T-helper 2 cell treated with Interferon-gamma antibody and Interleukin-4, amounts not matched to agents 5 μg/mL and 100 μg/mL, for 36 hours (primary cell): ENCODE measurements at places on chromosomes 4 and X.

GRCh38 chr4:14078326-14078725 lies 450.8 kb upstream of the BOD1L1 start:
- H3K27ac ChIP-seq: no peak overlapping the region
- no peaks in the 10 kb centered on the region for H3K27me3 ChIP-seq
- no peaks in the 10 kb centered on the region for H3K36me3 ChIP-seq
- H3K4me3 ChIP-seq: no peak overlapping the region
- H3K4me1 ChIP-seq: no peaks in the 10 kb centered on the region
- DNase-seq: no peak

DNA sequence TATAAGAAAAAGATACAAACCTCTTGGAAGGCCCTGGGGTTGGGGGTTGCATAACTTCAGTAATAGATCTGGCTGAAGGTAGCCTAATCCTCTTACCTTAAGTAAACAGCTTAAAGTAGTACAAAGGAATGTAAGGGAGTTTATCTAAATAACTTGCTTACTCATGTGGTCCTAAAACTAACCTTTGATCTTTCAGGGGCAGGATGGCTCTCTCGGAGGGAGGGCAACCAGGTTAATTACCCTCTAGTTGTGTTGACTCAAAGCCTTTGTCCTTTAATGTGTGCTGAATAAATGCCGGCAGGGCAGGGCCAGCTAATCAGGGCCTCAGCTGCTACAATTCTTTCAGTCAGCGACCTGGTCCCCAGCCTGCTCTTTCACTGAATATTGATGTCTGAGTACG lies 822.0 kb upstream of the SLIT2 start:
- no peak for DNase-seq
- no peaks in the 10 kb centered on the region for H3K27me3 ChIP-seq
- no peak overlapping the region for H3K27ac ChIP-seq

DNA sequence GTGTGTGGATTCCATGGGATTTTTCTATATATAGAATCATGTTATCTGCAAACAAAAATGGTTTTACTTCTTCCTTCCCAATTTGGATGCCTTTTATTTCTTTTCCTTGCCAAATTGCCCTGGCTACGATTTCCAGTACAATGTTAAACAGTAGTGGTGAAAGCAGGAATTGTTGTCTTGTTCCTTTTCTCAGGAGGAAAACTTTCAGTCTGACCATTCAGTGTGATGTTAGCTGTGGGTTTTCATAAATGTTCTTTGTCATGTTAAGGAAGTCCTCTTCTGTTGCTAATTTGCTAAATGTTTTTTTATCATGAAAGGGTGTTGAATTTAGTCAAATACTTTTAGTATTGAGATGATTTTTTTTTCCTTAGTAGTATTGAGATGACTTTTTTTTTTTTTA lies 10.9 kb downstream of the SAP30 start:
- peaks cover 16% of the 10 kb centered on the region for H3K36me3 ChIP-seq
- no peak for DNase-seq
- H3K27ac ChIP-seq: no peak overlapping the region
- peaks cover 11% of the 10 kb centered on the region for H3K4me1 ChIP-seq
- H3K27me3 ChIP-seq: peaks cover 11% of the 10 kb centered on the region

DNA sequence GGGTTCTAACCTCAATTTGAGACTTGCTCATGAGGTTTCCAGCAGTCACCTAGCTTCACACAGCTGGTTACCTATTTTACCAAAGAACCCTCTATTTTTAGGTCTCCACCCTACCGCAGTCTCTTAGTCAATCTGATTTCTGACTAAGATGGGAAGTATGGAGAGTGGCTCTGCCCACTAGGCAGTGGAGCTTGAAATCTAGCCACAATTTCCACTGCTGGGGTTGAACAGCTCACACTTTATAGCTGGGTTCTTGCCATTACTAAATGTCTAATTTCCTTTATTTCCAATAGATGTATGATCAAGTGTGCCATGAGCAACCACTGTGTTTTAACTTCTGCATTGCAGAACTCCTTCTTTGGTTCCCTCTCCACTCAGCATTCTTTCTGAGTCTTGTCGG lies 43.1 kb downstream of the GASK1B start:
- no peaks in the 10 kb centered on the region for H3K27me3 ChIP-seq
- no peaks in the 10 kb centered on the region for H3K36me3 ChIP-seq
- H3K4me1 ChIP-seq: no peaks in the 10 kb centered on the region
- H3K27ac ChIP-seq: no peak overlapping the region

GRCh38 chr4:111689214-111689613 lies 456.0 kb upstream of the FAM241A start:
- H3K4me3 ChIP-seq: no peak overlapping the region
- H3K4me1 ChIP-seq: no peaks in the 10 kb centered on the region
- no peak overlapping the region for H3K27ac ChIP-seq
- H3K27me3 ChIP-seq: no peaks in the 10 kb centered on the region
- no peaks in the 10 kb centered on the region for H3K36me3 ChIP-seq

DNA sequence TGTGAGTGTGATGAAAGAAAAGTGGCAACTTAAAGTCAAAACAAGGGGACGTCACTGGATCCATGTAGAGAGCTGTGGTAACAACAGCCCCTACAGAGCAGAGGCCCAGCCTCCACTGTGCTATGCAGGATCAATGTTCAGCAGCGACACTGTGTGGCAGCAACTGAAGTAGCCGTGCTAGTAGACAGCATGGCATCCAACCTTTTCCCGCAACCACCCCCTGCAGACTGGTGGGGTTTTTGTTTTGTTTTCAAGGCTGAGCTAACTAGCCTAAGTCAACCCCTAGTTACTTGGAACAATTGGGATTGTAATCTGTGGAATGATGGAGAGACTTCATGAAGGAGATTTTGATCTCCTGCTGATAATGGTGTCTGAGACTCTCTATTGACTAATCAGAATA lies 44.4 kb upstream of the PPARGC1A start:
- H3K27me3 ChIP-seq: no peaks in the 10 kb centered on the region
- H3K27ac ChIP-seq: no peak overlapping the region
- DNase-seq: no peak

DNA sequence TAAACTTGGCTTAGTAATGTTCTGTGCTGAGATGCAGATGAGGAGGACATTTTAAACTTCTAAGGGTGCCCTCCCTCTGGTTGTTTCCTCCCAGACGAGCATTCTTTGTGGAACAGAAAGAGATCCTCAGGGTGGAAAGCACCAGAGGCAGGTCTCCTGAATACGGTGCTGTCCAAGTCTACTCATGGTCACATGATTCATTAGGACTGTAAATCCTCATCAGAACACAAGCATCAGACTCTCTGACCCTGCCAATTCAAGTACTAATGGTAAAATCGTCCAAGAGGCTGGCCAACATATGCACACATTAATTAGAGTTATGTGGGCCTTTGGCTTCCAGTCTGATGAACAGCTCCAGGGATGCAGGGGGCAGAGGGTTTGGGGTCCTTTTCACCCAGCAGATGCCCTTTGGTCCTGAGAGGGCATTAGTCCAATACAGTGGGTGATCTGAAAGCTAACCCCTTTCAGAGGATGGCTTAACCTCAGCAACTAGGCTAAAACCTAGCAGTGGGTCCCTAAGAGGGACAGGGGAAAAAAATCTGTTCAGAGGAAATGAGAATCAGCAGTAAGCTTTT lies 18.2 kb downstream of the HAND2 start:
- peaks cover 8% of the 10 kb centered on the region for H3K4me1 ChIP-seq
- no peak for DNase-seq
- no peak overlapping the region for H3K27ac ChIP-seq
- peaks cover 1% of the 10 kb centered on the region for H3K36me3 ChIP-seq

GRCh38 chr4:7392438-7393421 lies 42.0 kb downstream of the PSAPL1 start:
- H3K36me3 ChIP-seq: no peaks in the 10 kb centered on the region
- H3K4me1 ChIP-seq: no peaks in the 10 kb centered on the region
- H3K27ac ChIP-seq: no peak overlapping the region

GRCh38 chr4:102527695-102528283 lies 26.6 kb downstream of the NFKB1 start:
- peaks cover 68% of the 10 kb centered on the region for H3K4me1 ChIP-seq
- DNase-seq: peak; percentile 35
- peaks cover 52% of the 10 kb centered on the region for H3K36me3 ChIP-seq
- H3K4me3 ChIP-seq: peak overlapping the region; percentile 83
- H3K27me3 ChIP-seq: no peaks in the 10 kb centered on the region
- H3K27ac ChIP-seq: peak overlapping the region; percentile 87

DNA sequence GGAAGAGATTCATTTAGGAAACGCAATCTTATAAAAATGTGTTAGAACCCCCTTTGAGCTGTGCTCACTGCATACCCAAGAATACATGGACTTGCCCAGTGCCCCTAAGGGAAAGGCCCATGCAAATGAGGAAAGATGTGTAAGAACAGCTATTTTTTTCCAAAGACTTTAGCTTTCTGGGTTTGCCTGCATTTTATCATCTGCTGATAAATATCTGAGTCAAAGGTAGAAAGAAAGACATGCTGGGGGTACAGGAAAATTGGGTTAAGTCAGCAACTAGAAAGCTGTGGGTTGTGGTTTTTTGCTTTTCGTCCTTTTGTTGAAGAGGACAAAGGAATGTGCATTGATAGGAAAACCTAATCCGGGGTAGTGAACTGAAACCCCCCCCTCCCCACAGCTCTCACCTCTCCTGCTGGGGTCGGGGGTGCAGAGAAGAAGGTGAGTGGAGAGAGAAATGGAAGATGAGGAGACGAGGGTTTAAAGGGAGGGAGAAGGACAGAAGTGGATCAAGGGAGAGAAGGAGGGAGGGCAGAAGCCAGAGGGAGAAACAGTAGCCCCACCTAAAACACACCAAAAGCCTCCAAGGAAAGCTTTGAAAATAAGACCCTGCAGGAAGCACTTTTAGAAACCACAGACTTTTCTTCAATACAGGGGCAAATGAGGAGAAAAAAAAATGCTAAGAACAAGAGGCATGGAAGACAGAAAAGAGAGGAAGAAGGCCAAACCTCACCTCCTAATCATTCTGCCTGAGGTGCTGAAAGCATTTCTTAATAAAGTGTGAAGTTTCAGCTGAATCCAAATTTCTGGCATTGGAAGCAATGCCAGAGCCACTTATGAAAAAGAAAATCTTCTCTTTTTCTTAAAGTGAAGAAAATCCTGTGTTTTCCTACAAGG lies 49.3 kb downstream of the KDR start:
- H3K27me3 ChIP-seq: no peaks in the 10 kb centered on the region
- H3K36me3 ChIP-seq: no peaks in the 10 kb centered on the region
- no peaks in the 10 kb centered on the region for H3K4me1 ChIP-seq
- no peak for DNase-seq
- no peak overlapping the region for H3K4me3 ChIP-seq
- H3K27ac ChIP-seq: no peak overlapping the region

- no peak overlapping the region for H3K4me3 ChIP-seq
- no peaks in the 10 kb centered on the region for H3K27me3 ChIP-seq
- no peak overlapping the region for H3K27ac ChIP-seq
- H3K4me1 ChIP-seq: no peaks in the 10 kb centered on the region
- no peaks in the 10 kb centered on the region for H3K36me3 ChIP-seq
- DNase-seq: no peak
Observed at GRCh38 chr4:1556541-1557220, 127.4 kb downstream of the FAM53A start.

DNA sequence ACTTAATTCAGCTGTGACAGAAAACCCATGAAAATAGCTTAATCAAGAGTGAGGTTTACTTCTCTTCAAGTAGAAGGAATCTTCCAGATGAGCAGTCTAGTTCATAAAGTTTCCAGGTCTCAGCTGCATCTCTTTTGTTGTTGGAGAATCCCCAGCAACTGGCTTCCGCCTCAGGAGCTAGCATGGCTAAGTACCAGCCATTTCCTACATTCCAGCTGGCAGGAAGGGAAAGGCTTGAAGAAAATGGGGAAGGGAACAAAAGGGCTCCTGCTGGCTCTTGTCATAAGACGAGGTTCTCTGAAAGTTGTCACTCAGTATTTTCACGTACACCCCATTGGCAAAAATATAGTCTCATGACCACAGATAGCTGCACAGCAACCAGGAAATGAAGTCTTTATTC lies 27.3 kb upstream of the TRIM2 start:
- no peak for DNase-seq
- no peaks in the 10 kb centered on the region for H3K27me3 ChIP-seq
- H3K36me3 ChIP-seq: no peaks in the 10 kb centered on the region
- no peak overlapping the region for H3K27ac ChIP-seq
- no peaks in the 10 kb centered on the region for H3K4me1 ChIP-seq

DNA sequence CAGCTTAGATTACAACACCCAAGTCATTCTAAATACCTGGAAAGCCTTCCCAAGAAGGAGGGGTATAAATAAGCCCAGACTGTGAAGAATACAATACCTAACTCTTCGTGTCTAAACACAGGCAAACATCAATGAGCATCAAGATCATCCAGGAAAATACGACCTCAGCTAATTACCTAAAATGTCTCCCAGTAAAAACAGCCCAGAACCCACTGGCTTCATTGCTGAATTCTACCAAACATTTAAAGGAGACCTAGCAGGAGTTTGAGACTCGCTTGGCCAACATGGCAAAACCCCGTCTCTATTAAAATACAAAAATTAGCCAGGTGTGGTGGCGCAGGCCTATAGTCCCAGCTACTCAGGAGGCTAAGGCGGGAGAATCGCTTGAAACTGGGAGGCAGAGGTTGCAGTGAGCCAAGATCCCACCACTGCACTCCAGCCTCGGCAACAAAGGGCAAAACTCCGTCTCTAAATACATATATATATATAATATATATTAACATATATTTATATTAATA lies 19.1 kb upstream of the HSFX4 start:
- DNase-seq: no peak
- H3K27me3 ChIP-seq: no peaks in the 10 kb centered on the region
- peaks cover 7% of the 10 kb centered on the region for H3K4me1 ChIP-seq
- H3K36me3 ChIP-seq: peaks cover 5% of the 10 kb centered on the region

DNA sequence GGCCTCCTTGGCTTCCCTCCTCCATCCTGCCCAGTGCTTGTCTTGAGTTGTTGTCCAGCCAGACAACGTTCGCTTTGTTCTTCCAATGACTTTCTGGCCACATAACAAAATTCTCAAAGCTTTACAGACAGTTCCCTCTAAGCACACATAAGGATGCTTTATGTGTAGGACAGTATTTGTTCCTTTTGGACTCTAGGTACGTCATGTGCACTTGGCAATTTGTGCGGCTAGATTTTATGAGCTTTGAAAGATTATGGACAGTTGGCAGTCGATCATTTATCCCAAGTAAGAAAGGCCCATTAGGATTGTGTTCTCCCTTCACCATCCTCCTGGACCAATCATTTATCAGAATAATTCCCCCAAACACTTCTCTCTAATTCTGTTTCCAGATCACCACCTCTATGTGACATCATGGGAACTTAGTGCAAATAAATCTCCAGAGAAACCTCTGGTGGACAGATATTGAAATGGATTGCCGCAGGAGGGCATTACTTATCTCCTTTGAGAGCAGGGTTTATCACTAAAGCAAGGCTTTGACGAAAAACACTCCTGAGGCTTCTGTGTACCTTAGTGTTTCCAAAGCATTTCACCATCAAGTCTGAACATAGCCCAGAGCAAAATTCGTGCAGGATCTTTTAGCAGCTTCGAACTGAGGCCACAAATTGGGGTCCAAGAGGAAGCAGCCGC lies 77.4 kb upstream of the BMPR1B start:
- H3K27ac ChIP-seq: no peak overlapping the region
- no peak overlapping the region for H3K4me3 ChIP-seq
- H3K4me1 ChIP-seq: no peaks in the 10 kb centered on the region
- no peak for DNase-seq
- H3K27me3 ChIP-seq: no peaks in the 10 kb centered on the region

- peaks cover 3% of the 10 kb centered on the region for H3K4me1 ChIP-seq
- no peak overlapping the region for H3K4me3 ChIP-seq
- DNase-seq: no peak
- H3K27me3 ChIP-seq: no peaks in the 10 kb centered on the region
- H3K27ac ChIP-seq: no peak overlapping the region
Observed at GRCh38 chr4:128483816-128484215, 196.2 kb upstream of the PGRMC2 start.
